Activated T-cell treated with anti-CD3 and anti-CD28 coated beads, Interleukin-2, amount 50 U/mL, for 24 hours (primary cell): ENCODE measurements at places on chromosomes 5 and 9.

- no peak for DNase-seq
Measured at GRCh38 chr9:131072107-131072870, 24.0 kb upstream of the AIF1L start.

GRCh38 chr5:116645627-116646026 is 71.0 kb upstream of the SEMA6A start:
- no peak for DNase-seq

DNA sequence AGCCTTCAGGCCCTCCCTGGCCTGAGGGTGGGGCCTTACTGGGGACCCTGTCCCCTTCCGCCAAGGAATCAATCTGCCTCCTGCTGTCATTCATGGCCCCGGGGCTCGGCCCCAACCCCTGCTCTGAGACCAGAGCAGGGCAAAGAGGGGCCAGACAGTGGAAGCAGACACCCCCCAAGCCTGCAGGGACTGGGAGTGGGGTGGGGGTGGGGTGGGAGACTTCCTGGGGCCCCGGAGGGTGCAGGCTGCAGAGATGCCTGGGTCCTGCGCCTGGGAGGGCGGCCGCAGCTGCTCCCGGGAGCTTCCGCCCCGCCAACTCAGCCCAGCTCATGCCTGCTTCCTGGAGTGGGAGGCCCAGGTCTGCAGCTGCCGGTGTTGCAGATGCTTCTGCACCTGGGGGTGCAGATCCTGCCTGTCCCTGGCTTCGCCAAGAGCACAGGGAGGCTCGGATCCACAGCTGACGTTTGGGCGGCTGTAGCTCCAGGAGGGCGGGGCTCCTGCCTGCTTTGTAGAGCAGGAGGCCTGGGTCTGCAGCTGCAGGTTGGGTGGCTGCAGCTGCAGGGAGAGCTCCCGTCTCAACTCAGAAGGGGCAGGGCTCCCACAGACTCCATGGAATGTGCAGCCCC is 6.2 kb downstream of the KIF4B start:
- DNase-seq, result no peak

DNA sequence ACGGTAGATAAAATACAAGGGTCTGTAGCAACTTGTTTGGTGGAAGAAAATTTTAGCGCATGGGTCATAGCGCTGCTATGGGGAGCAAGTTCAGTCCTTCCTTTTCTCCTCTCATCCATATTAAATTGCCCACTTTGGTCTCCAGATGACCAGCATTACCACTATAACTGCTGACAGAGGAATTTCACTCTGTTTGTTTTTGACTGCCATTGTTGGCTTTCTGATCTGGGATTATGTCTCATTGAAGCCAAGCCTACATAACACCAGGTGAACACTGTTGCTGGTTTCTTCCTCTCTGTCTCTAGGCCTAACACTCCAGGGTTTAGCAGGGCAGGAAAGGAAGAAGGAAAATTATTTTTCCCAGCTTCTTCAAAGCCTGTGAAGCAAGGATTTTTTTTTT is 6.6 kb upstream of the SUB1 start:
- DNase-seq, result no peak

- peak; percentile 93 for DNase-seq
Measured at GRCh38 chr5:107571621-107572536, 98.9 kb downstream of the EFNA5 start.

GRCh38 chr5:172455511-172456061 is 1.3 kb upstream of the SH3PXD2B start:
- no peak for DNase-seq

DNA sequence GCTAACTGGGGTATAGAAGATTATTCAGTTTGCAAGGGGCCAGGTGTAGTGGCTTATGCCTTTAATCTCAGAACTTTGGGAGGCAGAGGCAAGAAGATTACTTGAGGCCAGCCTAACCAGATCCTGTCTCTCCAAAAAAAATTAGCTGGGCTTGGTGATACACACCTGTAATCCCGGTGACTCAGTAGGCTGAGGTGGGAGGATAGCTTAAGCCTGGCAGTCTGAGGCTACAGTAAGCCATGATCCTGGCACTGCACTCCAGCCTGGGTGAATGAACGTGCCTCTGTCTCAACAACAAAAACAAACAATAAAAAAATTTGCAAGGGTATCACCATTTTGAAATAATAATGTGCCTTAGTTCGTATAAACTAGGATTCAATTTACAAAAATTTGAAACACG is 51.3 kb downstream of the BAAT start:
- DNase-seq, result no peak

DNA sequence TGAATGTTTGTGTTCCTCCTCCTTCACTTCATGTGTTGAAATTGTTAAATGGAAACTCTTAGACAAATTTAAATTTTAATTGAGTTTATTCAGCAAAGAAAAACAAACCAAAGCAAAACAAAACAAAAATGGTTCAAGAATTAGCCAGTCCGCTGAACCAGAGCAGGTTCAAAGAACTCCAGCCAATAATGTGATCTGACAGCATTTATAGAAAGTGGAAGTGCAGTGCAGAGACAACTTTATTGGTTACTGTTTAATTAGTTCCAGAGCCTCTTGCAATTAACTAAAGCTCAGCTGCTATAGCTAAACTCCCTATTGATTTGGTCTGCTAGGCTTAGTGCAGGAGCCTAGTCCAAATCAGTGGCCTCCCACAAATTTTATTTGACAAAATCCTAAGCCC is 132.9 kb downstream of the RNF180 start:
- DNase-seq, result no peak

DNA sequence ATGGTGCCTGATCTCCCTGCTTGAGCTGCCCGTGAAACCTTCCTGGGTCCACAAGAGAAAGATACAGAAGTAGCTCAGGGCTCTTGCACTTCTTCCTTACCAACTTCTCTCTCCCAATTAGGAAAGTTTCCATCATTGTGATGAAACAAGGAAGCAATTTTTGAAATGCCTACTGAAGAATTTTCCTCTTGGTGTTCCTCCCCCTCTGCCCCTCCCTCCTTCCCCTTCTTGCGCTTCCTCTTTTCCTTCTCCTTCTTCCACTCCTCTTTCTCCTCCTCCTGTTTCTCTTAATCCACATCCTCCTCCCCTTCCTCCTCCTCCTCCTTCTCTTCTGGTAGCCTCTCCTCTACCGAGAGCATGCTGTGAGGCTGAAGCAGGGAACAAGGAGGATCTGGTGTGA is 36.3 kb upstream of the OTULINL start:
- DNase-seq, result no peak

DNA sequence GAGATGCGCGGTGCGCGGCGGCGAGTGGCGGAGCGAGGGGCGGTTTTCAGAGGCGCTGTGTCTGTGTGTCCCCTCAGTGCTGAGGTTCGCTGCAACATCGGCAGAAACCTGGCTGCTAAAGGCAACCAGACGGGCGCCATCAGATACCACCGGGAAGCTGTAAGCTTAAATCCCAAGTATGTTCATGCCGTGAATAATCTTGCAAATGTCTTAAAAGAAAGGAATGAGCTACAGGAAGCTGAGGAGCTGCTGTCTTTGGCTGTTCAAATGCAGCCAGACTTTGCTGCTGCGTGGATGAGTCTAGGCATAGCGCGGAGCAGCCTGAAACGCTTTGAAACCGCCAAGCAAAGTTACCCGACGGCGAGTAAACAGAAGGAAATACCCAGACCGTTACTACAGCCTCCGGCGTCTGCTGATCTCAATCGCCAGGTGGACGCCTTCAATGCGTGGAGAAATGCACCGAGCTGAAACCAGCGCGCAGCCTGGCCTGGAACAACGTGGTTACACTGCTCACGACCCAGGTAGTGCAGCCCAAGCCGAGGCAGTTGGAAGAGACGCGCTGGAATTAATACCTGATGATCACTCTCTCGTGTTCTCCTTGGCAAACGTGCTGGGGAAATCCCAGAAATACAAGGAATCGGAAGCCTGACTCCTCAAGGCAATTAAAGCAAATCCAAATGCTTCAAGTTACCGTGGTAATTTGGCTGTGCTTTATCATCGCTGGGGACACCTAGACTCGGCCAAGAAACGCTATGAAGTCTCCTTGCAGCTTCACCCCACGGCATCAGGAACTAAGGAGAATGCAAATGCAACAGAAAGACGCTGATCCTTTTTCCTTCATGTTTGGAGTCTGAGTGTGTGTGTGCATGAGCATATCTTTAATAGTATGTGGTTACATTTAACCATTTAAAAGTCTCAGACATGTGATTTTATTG is 15.9 kb downstream of the OR2V1 start:
- DNase-seq, result no peak

DNA sequence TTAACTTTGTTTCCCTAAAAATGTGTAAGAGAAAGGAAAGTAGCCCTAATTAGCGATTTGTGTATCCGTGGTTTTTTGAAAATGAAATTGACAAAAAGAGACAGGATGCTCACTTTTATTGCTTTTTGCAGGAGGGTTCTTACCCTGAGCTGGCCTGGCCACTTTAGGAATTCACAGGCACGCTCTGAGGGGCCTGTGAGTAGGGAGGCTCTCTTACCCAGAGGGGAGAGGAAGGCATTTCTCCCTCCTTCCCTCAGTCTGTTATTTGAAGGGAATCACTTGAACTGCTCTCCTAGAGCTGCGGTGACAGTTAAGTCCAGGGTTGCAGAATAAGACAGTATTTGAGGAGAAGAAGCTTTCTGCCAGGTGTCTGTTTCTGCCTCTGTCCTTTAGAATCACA is 16.7 kb downstream of the PIK3R1 start:
- no peak for DNase-seq

GRCh38 chr5:1851290-1851934 is 31.3 kb downstream of the IRX4 start:
- no peak for DNase-seq

- DNase-seq, result no peak
Measured at GRCh38 chr5:28473531-28474107, 1435.2 kb upstream of the CDH9 start.

- no peak for DNase-seq
Measured at GRCh38 chr9:69740872-69741505, 18.8 kb downstream of the PTAR1 start.

- no peak for DNase-seq
Measured at GRCh38 chr9:87667164-87667738, 58.7 kb upstream of the CTSL start.

DNA sequence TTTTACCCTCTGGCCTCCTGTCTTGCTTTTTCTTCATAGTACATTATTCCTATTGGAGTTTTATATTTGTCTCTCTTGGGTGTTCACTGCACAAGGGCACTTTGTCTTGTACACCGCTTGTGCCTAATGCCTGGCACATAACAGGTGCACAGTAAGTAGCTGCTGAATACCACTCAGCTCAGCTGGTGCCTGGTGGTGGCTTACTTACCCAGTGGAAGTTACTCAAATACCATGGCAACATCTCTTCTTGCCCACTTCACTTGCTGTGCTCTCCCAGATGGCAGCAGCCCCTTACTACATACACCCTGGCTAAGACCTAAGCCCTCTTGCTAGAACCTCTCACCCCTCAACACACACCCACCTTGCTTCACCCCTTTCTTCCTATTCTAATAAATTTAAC is 11.3 kb upstream of the SKP1 start:
- no peak for DNase-seq

DNA sequence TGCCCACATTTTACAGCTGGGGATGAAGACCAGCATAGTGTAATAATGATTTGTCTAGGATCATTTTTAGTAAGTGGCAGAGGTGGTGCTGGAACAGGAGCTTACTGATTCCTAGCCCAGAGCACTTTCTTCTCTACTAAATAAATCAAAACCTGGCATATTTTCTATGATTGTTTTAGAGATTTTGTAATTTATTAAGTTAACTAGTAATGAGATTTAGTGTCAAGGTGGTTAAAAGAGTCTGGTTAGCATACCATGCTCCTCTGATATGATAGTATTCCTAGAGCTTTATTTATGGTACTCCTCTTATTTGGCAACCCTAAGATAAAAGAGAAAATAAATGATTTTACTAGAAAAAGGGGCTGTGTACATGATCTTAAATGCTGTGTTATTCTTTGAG is 604.0 kb downstream of the ISL1 start:
- DNase-seq, result no peak

GRCh38 chr9:111298731-111299598 is 31.1 kb downstream of the OR2K2 start:
- DNase-seq, result no peak

DNA sequence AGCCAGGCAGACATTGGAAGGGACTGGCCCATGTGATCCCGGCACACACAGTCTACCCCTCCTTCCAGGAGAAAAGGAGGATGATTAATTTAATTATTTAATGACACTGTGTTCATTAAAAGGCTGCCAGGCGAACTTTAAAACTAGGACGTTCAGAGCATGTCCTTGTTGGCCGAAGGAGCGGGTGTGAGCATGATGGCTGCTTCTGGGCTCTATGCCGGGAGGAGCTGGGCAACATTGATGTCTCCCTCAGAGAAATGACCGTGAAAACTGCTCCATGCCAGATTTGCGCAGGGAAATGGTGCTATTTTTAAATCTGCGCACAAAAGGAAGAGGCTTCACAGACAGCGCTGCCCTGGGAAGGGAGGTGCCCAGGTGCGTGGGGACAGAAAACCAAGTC is 284.9 kb upstream of the IRX4 start:
- DNase-seq, result no peak

GRCh38 chr5:41264019-41264418 is 50.7 kb upstream of the C6 start:
- DNase-seq, result no peak

- DNase-seq, result no peak
Measured at GRCh38 chr5:14881826-14882225, 10.2 kb upstream of the ANKH start.

GRCh38 chr5:35363387-35363965 is 133.2 kb upstream of the PRLR start:
- no peak for DNase-seq

GRCh38 chr5:180166176-180166575 is 42.8 kb downstream of the RASGEF1C start:
- DNase-seq, result no peak

DNA sequence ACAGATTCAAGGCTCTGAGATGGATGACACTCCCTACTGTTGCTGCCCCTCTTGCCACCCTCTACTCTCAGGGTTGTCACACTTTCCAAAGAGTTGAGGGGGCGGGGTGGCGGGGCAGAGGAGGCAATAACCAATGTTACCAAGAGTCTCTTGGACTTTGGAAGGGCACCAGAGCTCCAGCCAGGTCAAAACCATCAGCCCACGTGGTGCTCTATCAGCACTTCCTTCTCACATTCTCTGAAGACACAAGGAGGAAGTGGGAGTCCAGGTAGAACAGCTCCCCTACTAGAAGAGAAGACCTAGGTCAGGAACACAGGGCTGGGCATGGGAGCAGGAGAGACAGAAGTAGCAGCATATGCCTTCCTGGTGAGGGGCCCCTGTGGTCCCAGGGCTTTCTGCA is 33.0 kb upstream of the PIK3R1 start:
- DNase-seq, result no peak

DNA sequence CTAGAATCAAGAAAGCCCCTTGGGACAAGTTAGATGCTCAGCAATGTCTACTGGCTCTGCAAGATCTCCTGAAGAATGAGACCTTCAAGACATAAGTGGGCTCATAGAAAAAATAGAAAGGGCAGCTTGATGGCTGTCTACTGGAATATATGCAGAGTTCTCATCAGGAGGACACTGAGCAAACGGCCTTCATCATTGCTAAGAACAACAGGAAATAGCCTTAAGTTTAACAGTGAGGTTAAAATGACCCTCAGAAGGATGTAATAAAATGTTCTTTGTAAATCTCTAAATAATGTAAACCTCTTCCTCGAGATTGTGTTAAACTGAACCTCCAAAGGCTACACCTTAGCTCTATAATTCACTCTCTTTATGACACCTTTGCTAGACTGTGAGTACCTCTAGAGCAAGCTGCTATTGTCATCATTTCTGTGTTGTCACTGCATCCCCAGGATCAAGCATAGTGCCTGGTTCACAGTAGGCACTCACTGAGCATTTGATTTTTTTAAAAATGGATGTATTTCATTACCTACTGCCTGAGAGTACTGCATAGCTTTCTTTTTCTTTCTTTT is 22.2 kb upstream of the LHFPL2 start:
- DNase-seq, result no peak

- no peak for DNase-seq
Measured at GRCh38 chr5:180424094-180424493, 70.1 kb upstream of the CNOT6 start.
